ENCODE measurements at places on chromosomes 5 and 9.

- no peaks in the 10 kb centered on the region for H3K36me3 ChIP-seq
- no peaks in the 10 kb centered on the region for H3K4me1 ChIP-seq
- H3K27ac ChIP-seq = no peak overlapping the region
- peaks cover 9% of the 10 kb centered on the region for H3K27me3 ChIP-seq
- H3K4me3 ChIP-seq = no peak overlapping the region
These were observed 7.6 kb upstream of the ZNF618 start for GRCh38 chr9:113868501-113868900.

DNA sequence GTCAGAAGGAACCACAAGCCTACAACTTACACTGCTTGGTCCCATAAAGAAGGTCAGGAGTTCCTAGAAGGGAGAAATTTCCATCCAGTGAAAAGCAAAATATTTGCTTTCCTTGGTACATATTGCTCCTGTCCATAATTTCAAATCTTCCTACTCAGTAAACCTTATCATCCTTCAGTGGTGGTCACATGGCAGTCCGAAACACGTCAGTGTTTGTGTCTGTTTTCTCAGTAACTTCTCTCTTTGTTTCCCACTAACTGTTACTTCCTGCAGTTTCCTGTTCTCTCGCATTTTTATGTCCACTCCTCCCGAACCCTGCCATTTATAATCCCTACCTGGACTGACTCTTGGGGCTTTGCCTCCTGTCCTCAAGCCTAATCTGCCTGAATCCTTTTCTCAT lies 129.1 kb downstream of the FANCC start:
- H3K4me1 ChIP-seq = no peaks in the 10 kb centered on the region
- H3K27ac ChIP-seq = no peak overlapping the region
- DNase-seq = no peak

GRCh38 chr5:67617051-67617450 lies 420.5 kb upstream of the CD180 start:
- H3K4me3 ChIP-seq = no peak overlapping the region
- H3K36me3 ChIP-seq = no peaks in the 10 kb centered on the region
- no peak overlapping the region for H3K27ac ChIP-seq
- no peaks in the 10 kb centered on the region for H3K4me1 ChIP-seq
- peaks cover 5% of the 10 kb centered on the region for H3K27me3 ChIP-seq

GRCh38 chr5:56774957-56775356 lies 40.4 kb upstream of the MAP3K1 start:
- no peak for DNase-seq
- H3K27ac ChIP-seq = no peak overlapping the region
- peaks cover 27% of the 10 kb centered on the region for H3K4me1 ChIP-seq

Measured in activated B cell treated with CpG ODN at 0.5 μM for 24 hours (primary cell).